ENCODE measurements at places on chromosomes 4 and X.
A peak's percentile ranks its signal among the peaks of the same experiment; 100 is the strongest.

GRCh38 chr4:147790412-147790811, 58.5 kb downstream of the ARHGAP10 start:
- DNase-seq, result no peak

GRCh38 chrX:103423955-103424638, 47.8 kb downstream of the BEX3 start:
- DNase-seq, result no peak

DNA sequence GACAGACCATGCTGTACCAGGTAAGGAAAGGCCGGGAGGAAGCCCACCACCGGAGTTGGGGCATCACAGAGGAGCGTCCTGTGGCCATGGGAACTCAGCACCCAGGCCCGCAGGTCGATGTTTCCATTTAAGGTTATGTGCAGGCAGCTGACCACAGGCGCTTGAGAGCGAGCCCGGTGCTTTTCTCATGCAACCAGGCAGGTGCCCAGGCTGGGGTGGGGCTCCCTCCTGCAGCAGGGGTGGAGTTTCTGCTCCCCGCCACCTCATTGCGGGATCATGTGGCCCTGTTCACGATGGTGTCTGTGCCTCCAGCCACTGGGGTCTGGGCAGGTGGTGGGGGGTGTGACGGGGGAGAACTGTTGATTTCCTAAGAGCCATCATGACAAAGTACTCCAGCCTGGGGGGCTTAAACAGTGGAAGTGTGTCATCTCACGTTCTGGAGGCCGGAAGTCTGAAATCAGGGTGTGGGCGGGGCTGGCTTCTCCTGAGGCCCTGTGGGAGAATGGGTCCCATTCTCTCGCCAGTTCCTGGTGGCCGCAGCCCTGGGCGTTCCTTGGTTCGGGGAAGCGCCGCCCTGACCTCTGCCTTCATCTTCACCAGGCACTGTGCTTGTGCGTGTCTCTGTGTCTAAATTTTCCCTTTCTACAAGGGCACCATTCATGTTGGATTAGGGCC, 60.9 kb downstream of the CPZ start:
- no peak for DNase-seq

- no peak for DNase-seq
These were observed 116.0 kb upstream of the PDE5A start for GRCh38 chr4:119744580-119744979.

DNA sequence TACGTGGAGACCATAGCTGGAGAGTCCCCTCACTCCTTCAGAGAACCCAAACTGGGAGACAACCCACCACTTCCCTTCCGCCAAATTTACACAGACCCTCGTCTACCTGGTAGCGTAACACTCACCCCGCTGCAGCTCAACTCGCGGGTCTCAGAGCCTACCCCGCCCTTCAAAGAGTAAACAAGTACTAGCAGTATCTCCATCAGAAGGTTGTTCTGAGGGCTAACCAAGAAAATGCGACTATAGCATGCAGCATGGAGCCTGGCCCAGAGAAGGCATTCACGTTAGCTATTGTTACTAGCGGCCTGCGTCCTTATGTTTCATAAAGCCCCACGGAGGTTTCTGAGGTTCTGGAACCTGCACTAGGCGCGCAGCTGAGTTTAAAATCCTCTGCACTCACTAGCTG, 531 bp upstream of the MANBA start:
- DNase-seq, result no peak

GRCh38 chr4:119103263-119103662, 32.4 kb upstream of the MYOZ2 start:
- no peak for DNase-seq

DNA sequence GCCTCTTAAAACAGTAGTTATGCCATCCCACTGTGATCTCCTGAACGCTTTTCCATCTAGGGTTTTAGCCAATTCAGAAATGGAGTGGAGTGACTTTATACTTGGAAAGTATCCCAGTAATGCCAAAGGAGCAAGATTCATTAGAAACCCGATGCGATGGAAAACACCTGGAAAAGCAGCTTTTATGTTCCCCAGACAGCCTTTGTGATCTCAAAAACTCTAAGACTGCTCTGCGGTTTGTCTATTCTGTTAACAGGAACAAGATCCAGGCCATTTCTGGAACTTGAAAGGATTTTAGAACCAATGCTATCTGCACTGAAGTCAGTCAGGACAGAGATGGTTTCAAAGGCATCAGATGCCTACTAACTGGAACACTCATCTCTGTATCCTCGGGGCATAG, 145.1 kb downstream of the APBB2 start:
- no peak for DNase-seq

DNA sequence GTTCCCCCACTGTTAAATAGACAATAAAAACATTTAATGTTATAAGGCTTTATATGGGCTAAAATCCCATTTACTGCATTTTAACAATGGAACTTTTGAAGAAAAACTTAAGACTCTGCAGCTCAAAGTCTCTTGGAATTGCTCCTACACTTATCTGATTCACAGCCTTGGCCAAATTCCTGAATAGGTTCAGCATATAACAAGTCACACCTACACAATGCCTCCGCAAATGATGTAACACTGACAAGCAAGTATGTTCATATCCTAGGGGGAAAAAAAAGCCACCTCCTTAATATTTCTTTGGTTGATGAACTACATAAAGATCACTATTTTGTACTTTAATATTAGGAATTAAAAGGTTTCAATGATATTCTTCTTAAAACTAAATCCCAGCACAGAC, 34.5 kb downstream of the RPS6KA6 start:
- no peak for DNase-seq

DNA sequence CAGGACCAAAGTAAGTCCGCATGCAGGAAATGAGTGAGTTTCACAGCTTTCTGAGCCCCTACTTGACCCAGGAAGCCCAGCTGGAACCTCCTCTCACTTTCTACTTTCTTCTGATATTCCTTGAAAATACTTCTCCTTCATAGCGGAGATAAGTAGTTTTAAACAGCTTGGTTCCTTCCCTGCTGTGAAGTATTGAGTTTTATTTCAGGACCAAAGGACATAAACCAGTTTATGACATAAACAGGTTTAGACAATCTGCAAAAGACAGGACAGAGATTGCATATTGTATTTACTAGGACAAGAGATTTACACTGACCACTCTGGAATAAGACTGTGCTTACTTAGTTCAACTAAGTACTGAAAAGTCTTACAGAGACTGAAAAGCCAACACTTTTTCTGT, 54.8 kb downstream of the PAGE2 start:
- DNase-seq, result no peak

DNA sequence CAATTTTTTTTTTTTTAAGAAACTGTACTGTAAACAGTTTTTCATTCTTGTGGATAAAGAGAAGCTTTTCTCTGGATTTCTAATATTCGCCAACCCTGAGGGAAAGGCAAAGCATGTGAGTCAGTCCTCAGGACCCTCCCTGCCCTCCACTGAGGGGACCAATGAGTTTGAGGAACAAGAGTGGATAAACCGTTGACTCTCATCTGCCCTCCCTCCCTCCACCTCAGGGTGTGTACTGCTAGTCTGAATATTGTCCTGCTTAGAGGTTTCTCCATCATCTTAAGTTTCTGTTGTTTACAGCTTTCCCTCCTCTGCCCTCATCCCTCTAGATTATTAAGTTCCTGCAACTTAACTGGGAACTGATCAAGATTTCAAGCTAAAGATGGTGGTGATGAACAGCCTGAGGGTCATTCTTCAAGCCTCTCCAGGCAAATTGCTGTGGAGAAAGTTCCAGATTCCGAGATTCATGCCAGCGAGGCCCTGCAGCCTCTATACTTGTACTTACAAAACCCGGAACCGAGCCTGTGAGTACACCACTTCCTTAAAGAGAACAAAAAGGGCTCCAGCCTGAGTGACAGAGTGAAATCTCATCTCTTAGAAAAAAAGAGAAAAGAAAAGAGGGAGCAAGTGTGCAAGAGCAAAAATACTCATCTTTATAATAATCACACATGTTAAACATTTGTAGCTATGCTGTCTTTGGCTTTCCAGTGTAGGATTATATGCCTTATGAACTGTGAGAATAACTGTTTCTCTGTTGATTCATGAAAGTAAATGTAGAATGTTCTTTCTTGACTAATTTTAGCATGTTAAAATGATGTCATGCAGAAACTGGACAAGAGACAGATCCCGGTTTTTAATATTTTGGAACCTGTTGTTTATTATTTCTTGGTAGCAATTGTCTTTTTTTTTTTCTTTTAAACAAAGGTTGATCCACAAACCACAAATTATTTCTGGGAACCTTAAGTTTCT, 11.9 kb downstream of the CA5B start:
- no peak for DNase-seq

GRCh38 chr4:127783026-127783769, 1.1 kb downstream of the HSPA4L start:
- no peak for DNase-seq

- no peak for DNase-seq
These were observed 6.2 kb downstream of the JCHAIN start for GRCh38 chr4:70660106-70660505.

GRCh38 chr4:7607156-7607910, 172.6 kb upstream of the PSAPL1 start:
- no peak for DNase-seq

DNA sequence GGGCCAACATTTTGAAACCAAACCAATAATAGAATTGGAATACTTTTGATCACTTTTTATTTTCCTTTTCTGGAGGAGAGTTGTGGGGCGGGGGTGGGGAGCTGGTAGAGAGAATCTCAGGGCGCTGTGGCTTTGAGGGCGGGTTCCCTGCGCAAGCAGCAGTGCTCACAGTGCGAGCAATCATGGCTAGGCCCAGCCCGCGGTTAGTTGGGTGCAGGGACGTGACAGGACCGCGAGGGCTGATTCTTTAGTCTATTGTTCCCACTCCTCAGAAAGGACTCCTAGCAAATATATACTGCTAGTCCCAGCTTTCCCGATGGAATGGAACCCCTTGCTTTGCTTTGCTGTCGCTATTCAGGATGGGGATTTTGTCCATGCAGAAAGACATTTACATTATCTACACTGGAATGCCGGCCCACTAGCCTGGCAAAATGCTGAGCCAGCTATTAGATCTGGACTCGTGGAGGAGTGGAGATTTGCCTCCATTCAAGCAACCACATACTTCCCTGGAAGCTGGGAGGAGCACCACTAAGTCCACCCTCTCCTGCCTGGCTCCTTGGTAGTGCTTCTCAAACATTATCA, 23.9 kb upstream of the APLN start:
- DNase-seq, result no peak

- no peak for DNase-seq
These were observed 38.8 kb upstream of the MAD2L1 start for GRCh38 chr4:120105472-120105871.

- DNase-seq, result no peak
These were observed 48.1 kb upstream of the FAM9C start for GRCh38 chrX:13092455-13092941.

- DNase-seq, result no peak
These were observed 124.0 kb upstream of the UNC5C start for GRCh38 chr4:95672811-95673210.

DNA sequence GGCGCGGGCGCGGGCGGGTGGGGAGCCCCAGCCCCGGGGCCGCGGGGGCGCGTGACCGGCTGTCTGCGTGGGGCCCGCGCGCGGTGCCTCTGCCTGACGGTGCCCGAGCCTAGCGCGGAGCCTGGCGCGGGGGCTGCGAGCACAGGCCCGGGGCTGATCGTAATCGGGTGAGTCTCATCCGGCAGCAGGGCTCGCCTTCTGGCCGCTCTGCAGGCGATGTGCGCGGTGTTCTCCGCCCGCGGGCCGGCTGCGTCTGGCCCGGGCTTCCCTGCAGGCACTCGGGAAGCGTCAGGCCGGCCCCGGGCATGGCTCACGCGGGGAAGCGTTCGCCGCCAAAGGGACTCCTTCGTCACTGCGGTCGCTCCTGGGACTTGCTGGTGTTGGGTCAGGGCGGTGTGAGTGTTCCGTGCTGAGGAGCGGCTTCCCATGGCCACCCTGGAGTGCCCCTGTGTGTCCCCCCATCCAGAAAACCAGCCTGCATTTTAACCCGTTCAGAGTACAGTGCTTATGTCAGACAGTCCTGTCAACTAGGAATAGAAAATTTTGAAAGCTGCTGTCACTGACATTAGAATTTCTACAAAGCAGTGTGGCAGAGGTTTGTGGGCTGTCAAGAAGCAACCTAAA, 40.6 kb downstream of the FAM149A start:
- no peak for DNase-seq

DNA sequence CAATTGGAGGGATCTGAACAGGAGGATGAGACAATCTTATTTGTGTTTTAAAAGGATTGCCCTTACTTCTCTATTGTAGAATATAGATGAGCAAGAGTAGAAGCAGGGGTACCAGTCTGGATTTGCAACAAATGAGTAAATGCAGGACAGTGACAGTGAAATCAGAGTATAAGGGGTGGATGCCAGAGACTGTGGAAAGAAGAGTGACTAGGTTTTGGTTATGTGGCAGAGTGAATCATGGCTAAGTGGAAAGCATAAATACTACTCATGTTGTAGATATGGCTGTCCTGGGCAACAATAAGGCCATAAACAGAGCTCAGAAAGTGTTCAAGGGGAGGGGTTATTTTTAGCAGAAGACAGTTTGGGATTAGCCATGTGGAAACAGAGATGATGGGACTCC, 6.0 kb upstream of the VSIG4 start:
- DNase-seq, result no peak

DNA sequence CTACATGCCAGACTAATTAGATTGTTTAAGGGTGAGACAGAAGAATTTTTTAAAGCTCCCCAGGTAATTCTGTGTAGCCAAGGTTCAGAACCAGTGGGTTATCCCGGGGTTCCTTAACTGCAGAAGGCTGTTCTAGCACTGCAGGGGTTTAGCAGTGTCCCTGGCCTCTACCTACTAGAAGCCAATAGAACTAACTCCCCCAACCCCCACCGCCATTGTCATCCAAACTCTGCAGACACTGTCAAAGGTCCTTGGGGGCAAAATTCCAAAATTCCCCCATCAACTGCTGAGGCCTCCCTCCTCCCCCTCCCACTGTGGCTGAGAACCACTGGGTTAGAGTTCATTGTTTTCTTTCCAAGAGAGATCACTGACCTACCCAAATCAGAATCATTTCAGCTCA, 66.4 kb downstream of the MOSPD2 start:
- DNase-seq, result no peak

GRCh38 chr4:99405433-99406115, 29.6 kb downstream of the ADH7 start:
- peak; percentile 38 for DNase-seq

GRCh38 chr4:15396157-15396800, 31.6 kb upstream of the C1QTNF7 start:
- DNase-seq, result no peak

DNA sequence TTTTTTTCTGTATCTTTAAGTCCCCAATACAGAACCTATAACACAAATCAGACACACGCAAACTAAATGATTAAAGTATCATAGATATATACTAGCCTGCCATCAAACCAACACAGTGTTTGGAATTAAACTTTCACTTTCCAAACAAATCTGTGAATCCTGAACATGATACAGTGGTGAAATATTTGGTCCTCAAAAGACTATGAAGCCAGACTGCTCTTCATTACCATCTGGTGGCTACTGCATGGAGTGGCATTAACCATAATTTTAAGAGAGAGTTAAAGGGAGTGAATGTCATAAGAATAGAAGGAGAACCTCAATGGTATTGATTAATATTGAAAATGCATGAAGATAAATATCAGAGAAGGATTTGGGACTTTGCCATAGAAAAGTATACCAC, 9.2 kb upstream of the GABRA4 start:
- no peak for DNase-seq
